ENCODE measurements at places on chromosomes 11 and 22. TPM values are rescaled to one million over a fixed set of nuclear protein-coding genes. Genes with fewer than 3 reads are reported as not detected.

GRCh38 chr22:42472671-42473070, 40.5 kb upstream of the NFAM1 start:
- DNase-seq = no peak

- DNase-seq = no peak
Observed at GRCh38 chr11:113213549-113213948, 100.8 kb upstream of the TTC12 start.

DNA sequence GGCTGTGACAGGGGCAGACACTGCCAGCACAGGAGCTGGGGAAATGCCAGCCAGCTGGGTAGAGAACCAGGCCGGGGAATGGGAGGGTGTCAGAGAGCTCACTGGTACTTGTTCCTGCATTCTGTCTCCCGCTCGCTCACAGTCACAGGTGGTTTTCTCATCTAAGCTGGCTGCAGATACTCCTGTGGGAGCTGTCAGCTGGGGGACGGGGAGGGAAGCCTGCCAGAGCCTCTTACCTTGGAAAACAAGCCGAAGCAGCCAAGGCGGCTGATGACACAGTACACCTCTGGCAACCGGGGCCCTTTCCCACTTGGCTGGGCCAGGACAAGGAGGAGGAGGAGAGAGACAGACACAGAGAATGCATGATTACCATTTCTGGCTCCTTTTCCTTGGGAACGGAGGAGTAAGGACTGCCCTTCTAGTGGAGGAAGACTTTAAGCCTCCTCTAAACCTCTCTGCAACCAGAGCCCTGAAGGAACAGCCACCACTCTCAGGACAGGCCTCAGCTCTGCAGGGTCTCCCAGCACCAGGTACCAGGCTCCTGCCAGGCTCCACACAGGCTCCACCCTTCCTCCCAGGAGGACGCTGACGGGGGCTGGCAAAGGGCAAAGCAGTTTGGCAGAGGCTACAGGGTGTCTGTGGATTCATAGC, 25.1 kb downstream of the RPL27A start:
- no peak for DNase-seq

- DNase-seq = peak; percentile 95
Observed at GRCh38 chr11:27213232-27213660, 149.8 kb downstream of the CCDC34 start.

- DNase-seq = no peak
Observed at GRCh38 chr22:33851240-33851639, 69.0 kb downstream of the LARGE1 start.

TMA7B gene
- polyA plus RNA-seq = not detected

GRCh38 chr11:33207408-33207985, 46.2 kb upstream of the CSTF3 start:
- DNase-seq = no peak

CSF2RB gene
- 0.02 TPM for polyA plus RNA-seq

CACNA1I gene
- not detected for polyA plus RNA-seq

DNA sequence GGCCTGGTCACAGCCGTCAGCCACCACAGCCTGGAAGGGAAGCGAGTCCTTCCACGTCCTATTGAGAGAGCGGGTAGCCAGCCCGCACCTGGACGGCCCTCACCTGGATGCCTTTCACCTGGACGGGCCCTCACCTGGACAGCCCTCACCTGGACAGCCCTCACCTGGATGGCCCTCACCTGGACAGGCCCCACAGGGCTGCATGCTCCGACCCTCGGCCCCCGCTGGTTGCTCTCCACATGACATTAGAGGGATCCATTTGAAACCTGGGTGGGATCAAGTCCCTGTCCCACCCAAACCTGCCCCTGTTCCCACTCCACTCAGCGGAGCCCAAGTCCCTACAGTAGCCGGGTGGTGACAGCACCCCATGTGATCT, 3.7 kb downstream of the C1QTNF6 start:
- DNase-seq = no peak

DNA sequence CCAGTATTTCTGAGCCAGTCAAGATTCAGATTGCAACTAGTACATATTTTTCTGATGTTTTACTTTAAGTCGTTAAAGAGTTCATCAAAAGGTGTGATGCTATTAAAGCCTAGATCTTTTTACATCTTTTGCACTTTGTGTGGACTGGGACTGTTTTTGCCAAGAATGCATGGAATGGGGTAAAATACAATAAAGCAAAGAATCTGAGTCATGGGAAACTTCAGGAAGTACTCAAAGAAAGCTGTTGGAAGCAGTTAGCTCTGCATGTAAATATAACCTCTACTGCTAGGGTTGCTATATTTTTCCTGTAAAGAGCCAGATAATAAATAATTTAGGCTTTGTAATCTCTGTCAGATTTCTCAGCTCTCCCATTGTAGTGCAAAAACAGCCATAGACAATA, 20.9 kb downstream of the ATXN10 start:
- no peak for DNase-seq

LINC01488 gene
- not detected for polyA plus RNA-seq

- no peak for DNase-seq
Observed at GRCh38 chr11:63694596-63694995, 13.3 kb downstream of the RTN3 start.

DNA sequence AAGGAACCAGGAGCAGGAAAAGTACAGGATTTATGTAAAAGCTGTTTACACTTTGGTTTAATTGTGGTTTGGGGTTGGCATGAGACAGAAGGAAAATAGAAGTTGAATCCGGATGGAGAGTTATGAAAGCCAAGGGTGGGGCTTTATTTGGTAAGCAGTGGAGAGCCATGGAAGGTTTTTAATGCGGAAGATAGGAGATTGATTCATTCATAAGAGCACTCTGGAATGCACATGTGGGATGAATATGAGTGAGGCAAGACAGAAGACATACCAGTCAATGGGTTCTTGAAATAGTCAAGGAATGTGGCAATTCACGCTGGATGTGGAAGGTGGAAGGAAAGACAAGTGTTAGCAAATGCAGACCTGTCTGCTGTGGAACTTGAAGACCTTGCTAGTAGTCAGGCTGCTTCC, 9.3 kb upstream of the GLB1L3 start:
- peak; percentile 74 for DNase-seq

MMP7 gene
- polyA plus RNA-seq = not detected

OR8D1 gene
- polyA plus RNA-seq = not detected

- DNase-seq = no peak
Observed at GRCh38 chr11:114880442-114880841, 202.1 kb downstream of the NXPE2 start.

GRCh38 chr11:33899400-33900037, 7.6 kb upstream of the LMO2 start:
- peak; percentile 15 for DNase-seq

TXN2 gene
- 192 TPM for polyA plus RNA-seq

OR4A16 gene
- not detected for polyA plus RNA-seq

SNX32 gene
- 0.13 TPM for polyA plus RNA-seq

- peak; percentile 97 for DNase-seq
Observed at GRCh38 chr11:94933223-94934130, 39.9 kb downstream of the CWC15 start.

GRCh38 chr11:66860449-66860831, 3.6 kb downstream of the LRFN4 start:
- no peak for DNase-seq

P2RY6 gene
- 0.56 TPM for polyA plus RNA-seq

GAB4 gene
- not detected for polyA plus RNA-seq

CYB5R3 gene
- polyA plus RNA-seq = 200 TPM

AMPD3 gene
- polyA plus RNA-seq = 9.5 TPM

DNA sequence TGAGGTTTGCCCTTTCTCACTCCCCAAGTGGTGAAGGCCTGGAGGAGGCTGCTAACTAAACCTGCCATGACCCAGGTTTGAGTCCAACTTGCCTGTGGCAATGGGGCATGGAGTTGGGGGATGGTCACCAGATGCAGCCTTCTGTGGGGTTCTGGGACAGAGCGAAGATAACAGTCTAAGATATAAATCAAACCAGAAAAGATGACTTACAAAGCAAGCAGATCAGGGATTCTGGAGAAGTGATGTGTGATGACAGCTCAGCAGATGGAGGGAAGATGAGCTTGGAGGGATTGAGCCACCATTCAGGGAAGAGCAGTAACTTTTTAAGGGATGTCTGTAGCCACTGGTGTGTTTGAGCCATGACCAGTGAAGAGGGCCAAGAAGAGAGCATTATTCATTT, 63.6 kb downstream of the MTNR1B start:
- DNase-seq = no peak

TRIM5 gene
- 21.2 TPM for polyA plus RNA-seq

DNA sequence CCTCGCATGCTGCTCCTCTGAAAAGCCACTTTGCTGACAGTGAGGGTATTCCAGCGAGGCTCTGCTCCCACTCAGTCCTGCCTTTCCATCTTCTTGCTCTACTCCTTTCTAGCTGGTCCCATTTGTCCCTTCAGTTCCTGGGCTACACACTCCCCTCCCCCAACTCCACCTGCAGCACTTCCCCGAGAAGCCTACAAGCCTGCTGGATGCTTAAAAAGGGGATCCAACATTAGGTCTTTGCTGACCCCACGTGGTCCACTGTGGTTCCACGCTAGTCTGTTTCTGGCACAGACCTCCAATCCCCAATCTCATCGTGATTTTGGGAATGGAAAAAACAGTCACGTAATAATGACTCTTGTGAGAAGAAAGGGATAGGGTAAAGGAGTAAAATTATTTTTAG, 121.6 kb upstream of the SNX19 start:
- DNase-seq = no peak

GRCh38 chr11:12259956-12260355, 117.4 kb upstream of the PARVA start:
- DNase-seq = no peak

DNA sequence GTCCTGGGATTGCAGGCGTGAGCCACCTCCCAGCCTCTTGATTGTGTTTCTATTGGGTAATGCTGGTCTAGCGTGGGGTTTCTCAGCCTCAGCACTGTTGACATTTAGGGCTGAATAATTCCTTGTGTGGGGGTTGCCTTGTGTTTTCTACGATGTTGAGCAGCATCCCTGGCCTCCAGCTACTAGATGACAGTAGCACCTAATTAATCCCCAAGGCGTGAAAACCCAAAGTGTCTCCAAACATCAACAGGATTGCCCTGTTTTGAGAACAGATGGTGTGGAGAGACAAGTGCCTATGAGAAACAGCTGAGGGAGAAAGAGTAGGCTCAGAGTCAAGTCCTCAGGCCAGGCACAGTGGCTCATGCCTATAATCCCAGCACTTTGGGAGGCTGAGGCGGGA, 67.2 kb downstream of the SGSM1 start:
- no peak for DNase-seq
